ENCODE measurements at places on chromosomes 16 and 17.
A peak's percentile ranks its signal among the peaks of the same experiment; 100 is the strongest.

DNA sequence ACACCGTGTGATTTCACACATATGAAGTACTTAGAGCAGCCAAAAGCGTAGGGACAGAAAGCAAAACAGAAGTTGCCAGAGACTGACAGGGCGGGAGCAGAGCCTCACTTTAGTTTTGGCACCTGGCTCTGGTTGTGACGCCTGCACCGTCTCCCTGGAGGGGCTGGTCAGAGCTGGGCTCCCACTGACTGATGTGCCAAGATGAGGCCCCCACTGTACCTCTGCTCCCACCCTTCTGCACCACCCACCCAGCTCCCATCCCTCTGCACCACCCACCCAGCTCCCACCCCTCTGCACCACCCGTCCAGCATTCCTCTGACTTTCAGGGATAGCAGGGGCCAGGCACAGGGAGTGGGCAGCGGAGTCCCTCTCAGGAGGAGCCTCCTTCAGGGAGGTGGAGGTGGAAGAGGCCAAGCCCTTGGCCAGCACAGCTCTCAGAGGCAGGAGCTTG, 3.2 kb upstream of the PRSS21 start:
- DNase-seq = no peak

DNA sequence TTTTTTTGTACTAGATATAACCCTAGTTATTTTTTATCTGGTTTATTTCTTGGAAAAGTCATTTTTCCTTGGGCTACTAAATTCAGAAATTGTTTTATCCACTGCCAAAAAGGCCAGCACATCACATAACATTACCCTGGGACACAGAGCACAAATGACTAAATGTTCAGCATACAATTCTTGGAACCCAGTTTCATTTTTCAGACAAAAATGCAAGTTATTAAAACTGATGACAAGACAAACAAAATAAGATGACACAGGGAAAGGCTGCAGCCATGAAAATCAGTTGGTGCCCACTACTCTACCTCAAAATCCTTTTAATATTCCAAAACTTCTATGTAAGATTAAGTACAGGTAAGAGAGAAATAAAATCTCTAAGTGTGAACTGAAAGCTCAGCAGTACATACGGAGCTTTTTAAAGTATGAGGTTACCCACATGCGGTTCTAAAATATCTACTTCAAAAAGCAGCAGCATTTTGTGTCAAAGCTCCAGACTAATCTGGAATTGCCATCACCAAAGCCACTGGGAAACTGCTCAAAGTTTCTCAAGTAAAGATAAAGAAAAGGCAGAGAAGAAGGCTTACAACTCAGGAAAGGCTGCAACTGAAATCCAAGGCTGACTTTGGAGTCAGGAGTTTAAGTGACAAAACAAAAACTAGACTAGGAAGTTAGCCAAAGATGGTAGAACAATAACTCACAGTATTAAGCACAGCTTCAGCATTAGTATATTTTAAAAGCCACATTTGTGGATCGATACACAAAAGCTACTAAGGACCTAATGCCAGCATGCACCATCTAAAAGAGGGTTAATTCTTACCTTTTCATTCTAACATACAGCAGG, 41.4 kb downstream of the AP1G1 start:
- no peak for DNase-seq

DNA sequence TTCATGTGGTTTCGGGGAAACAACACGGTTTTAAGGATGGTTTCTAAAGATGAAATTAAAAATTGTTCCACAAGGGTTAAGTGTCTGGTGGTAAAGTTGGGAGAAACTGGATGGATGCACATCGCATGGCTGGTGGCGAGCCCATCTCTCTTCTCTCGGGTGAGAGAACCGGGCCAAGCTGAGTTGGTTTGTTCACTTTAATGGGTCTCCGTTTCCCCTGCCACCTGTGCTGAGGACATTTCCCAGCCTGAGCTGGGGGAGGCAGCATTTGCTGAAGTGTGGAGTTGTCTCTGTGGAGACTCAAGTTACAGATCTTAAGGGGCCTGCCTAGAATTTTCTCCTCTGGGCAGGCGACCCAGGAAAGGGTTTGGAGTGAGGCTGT, 7.9 kb downstream of the FUS start:
- no peak for DNase-seq

GRCh38 chr16:50539053-50539695, 9.0 kb upstream of the NKD1 start:
- DNase-seq = no peak

GRCh38 chr17:28725166-28725659, 820 bp downstream of the TLCD1 start:
- peak; percentile 66 for DNase-seq

DNA sequence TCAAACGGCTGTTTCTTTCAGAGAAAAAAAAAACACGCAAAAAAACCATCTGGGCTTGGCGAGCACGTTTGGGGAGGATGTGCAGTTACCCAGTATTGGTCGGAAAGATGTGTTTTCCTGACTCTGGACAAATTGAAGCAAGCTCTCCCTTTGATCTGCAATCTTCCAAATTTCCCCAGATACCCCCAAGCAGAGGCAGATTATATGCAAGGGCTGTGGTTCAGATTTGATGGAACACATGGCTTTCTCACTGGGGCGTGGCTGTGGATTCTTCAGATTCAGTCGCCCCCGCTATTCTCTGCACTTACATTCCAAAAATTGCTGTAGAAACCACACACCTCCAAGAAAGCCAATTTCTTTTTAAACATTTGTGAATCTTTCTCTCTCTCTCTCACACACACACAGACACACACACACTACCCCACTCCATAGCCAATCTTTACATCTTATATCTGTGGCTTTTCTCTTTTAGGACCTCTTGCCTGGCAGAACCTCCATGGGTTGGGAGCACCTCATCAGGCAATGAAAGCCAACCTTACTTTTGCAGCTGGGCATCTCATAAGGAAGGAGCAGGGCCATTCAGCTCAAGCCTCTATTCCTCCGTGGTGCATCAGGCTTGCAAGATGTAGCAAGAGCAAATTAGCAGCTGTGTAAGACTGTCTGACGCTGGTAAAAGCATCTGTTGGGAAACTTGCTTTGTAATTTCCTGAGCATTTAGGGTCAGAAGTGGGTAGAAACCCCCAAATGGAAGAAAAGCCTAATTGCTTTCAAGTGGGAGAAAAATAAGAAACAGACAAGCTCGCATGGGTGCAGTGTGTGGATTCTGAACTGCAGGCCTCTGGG, 103.9 kb upstream of the FAM20A start:
- DNase-seq = peak; percentile 79

DNA sequence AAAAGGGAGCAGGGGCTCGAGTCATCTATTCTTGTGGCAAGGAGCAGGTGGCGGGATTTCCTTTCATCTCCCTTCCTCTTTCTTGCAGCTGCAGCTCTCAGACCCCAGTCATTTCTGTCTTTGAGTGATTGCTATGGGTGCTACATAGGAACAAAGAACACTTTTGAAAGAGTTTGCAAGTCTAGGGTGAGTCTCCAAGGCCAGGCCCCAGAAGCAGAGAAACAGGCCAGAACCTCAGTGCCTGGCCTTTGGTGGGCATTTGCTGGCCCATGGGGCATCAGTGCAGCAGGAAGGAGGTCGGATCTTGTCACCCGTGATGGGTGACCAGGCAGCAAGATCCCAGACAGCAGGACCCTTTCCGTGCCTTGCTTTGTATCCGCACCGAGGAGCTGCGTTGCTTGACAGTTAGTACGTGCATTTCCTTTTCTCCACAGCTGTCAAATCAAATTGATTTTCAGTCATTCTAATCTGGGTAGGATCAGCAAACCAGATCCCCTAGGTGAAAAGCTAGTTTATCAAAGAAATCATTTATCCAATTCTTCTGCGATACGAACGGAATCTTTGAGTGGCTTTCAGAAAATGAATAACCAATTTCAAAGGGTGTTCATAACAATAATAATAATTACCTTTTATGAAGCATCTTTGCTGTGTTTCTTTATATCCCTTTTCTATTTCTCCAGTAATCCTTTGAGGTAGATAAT, 244.6 kb upstream of the MAF start:
- DNase-seq = no peak

DNA sequence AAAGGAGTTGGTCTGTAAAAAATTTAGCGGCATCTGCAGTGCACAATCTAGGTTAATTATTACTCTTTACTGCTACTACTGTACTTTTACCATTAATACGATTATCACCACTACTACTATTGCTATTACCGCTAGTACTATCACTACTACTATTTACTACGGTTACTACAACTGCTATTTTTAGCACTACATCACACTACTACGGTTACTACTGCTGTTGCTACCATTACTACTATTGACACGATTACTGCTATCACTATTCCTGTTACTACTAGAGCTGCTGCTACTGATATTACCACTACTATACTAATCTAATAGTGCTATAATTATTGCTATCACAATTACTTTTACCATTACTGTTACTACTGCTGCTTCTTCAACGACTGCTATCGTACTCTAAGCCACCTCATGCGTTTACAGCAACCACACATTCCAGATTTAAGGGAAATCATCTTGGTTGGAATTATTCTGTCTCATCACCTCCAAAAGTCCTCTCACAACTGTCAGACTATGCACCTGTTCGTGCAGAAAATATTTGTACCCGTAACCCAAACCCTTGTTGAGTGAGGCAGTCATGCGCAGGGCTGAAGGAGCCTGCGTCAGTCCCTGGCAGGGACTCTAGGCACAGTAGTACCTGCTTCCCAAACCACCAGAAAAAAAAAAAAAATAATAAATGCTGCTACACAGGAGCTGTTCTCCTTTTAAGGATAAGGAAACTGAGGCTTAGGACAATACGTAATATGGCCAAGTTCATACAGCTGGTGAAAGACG, 59.5 kb downstream of the MAF start:
- no peak for DNase-seq

GRCh38 chr16:46949241-46949892, 24.1 kb downstream of the DNAJA2 start:
- DNase-seq = no peak

GRCh38 chr17:66695098-66695497, 139.8 kb upstream of the CACNG5 start:
- no peak for DNase-seq

Data from foreskin fibroblast (primary cell).